ENCODE measurements at places on chromosomes 2 and 18.

GRCh38 chr2:28970464-28971160 is 10.5 kb upstream of the TOGARAM2 start:
- H3K36me3 ChIP-seq, result no peaks in the 10 kb centered on the region
- no peak overlapping the region for H3K4me3 ChIP-seq
- DNase-seq, result no peak
- no peak overlapping the region for H3K27ac ChIP-seq
- H3K4me1 ChIP-seq, result no peaks in the 10 kb centered on the region

DNA sequence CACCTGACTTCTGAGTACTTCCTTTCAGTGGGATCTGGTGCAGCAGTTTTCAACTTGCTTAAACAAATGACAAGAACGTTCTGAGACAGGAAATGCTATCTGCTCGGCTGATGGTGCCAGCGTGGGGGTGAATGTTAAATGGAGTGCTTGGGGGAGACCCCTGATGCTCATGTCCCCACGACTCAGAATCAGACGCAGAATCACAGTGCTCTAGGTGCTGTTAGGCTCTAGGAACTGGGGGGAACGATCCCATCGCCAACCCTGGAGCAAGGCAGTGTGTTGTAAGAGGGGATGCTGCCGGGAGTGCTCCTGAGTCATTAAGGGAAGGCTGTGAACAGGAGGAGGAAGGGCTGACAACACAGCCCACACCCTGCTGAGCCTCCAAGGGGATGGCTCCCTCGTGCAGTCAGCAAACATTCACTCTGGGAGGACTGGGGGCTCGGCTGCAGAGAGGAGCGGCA is 34.1 kb upstream of the KCNF1 start:
- DNase-seq, result no peak
- no peak overlapping the region for H3K27ac ChIP-seq
- no peaks in the 10 kb centered on the region for H3K4me1 ChIP-seq
- no peak overlapping the region for H3K4me3 ChIP-seq
- H3K36me3 ChIP-seq, result no peaks in the 10 kb centered on the region

DNA sequence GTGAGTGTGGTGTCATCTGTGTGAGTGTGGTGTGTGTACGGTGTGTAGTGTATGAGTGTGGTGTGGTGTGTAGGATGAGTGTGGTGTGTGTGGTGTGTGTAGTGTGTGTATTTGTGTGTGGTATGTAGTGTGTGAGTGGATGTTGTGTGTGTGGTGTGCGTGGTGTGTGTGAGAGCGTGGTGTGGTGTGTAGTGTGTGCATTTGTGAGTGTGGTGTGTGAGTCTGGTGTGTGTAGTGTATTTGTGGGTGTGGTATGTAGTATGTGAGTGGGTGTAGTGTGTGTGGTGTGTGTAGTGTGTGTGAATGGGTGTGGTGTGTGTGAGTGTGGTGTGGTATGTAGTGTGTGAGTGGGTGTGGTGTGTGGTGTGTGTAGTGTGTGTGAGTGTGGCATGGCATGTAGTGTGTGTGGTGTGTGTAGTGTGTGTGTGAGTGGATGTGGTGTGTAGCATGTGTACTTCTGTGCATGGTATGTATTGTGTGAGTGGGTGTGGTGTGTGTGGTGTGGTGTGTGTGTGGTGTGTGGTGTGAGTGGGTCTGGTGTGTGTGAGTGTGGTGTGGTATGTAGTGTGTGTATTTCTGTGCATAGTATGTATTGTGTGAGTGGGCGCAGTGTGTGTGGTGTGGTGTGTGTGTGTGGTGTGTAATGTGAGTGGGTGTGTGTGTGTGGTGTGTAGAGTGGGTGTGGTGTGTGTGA is 227.8 kb downstream of the BCL2 start:
- DNase-seq, result no peak
- H3K4me1 ChIP-seq, result no peaks in the 10 kb centered on the region
- H3K27me3 ChIP-seq, result no peaks in the 10 kb centered on the region
- H3K4me3 ChIP-seq, result no peak overlapping the region
- no peak overlapping the region for H3K27ac ChIP-seq

GRCh38 chr2:108460345-108461037 is 11.5 kb downstream of the GCC2 start:
- H3K36me3 ChIP-seq, result peaks cover 8% of the 10 kb centered on the region
- DNase-seq, result no peak
- no peaks in the 10 kb centered on the region for H3K27me3 ChIP-seq
- no peak overlapping the region for H3K27ac ChIP-seq
- no peak overlapping the region for H3K4me3 ChIP-seq
- no peaks in the 10 kb centered on the region for H3K4me1 ChIP-seq

- no peak overlapping the region for H3K4me3 ChIP-seq
- DNase-seq, result no peak
- no peaks in the 10 kb centered on the region for H3K27me3 ChIP-seq
- no peak overlapping the region for H3K27ac ChIP-seq
- H3K4me1 ChIP-seq, result peaks cover 38% of the 10 kb centered on the region
Measured at GRCh38 chr18:58541789-58542425, 87.0 kb downstream of the ALPK2 start.

- H3K4me3 ChIP-seq, result no peak overlapping the region
- H3K36me3 ChIP-seq, result no peaks in the 10 kb centered on the region
- H3K27ac ChIP-seq, result no peak overlapping the region
- no peak for DNase-seq
Measured at GRCh38 chr18:55439056-55439455, 148.9 kb downstream of the TCF4 start.

- no peaks in the 10 kb centered on the region for H3K36me3 ChIP-seq
- DNase-seq, result no peak
- no peak overlapping the region for H3K27ac ChIP-seq
- no peaks in the 10 kb centered on the region for H3K27me3 ChIP-seq
- H3K4me3 ChIP-seq, result no peak overlapping the region
- H3K4me1 ChIP-seq, result no peaks in the 10 kb centered on the region
Measured at GRCh38 chr18:73880387-73880786, 267.2 kb downstream of the FBXO15 start.

- peaks cover 10% of the 10 kb centered on the region for H3K4me1 ChIP-seq
- peak overlapping the region; percentile 75 for H3K4me3 ChIP-seq
- no peaks in the 10 kb centered on the region for H3K27me3 ChIP-seq
- H3K27ac ChIP-seq, result peak overlapping the region; percentile 92
Measured at GRCh38 chr18:79068341-79068936, 755 bp upstream of the ATP9B start.

DNA sequence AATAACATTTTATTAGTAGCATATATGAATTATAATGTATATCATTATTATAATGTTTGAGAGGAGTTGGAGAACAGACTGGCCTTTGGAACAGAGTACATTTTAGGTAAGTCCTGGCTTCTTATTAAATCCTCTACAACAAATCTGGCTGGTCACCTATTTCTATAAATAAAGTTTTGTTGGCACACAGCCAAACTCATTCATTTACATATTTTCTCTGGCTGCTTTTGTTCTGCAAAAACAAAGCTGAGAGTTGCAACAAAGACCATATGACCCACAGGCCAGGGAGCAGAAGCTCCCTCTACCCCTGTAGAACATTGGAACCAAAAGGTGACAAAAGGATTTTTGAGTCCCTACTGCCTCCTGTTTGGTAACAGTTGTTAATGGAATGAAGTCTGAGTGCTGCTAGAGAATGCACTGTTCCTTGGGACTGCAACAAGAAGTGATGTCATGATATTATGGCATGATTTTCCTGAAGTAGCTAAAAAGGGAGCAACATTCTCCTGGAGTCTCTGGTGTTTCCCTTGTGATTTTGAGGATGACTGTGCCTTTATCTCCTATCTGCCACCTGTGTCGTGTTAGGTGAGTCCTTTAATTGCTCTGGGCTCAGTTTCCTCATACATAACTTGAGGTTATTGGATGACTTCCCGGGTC is 22.0 kb upstream of the SP9 start:
- no peaks in the 10 kb centered on the region for H3K36me3 ChIP-seq
- DNase-seq, result no peak
- no peak overlapping the region for H3K27ac ChIP-seq
- no peaks in the 10 kb centered on the region for H3K4me1 ChIP-seq
- no peak overlapping the region for H3K4me3 ChIP-seq

DNA sequence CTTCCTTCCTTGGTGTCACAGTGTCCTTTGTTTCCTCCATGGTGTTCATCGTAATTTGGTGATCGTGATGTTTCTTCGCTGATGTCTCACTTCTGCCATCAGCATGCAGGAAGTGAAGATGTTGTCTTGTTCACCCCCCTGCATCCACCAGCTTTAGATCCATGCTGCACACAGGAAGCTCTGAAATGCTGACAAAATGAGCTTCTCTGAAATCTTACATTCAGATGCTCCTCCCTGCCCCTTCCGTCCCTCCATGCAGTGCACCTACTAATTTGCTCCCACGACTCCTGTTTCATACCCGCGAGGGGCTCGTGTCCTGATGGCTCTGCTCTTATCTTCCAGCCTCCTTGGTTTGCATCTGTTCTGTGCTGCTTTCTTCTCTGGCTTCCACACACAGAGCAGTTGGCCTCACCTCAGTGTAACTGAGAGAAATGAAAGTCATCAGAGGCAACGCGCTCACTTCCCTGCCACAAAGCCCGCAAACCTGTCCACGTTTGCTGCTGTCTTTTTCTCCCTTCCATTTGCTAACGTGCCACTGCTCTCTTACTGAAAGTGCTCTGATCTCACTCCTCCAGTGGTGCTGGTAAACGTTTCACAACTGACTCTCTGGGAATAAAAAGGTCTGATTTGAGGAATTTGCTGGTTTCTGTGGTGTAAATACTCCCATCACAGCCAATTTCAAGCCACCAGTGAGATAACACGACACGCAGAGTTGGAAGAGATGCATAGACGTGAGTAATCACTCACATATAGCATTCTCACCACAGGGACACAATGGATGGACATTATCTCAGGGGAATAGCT is 41.0 kb upstream of the MGAT4A start:
- no peaks in the 10 kb centered on the region for H3K4me1 ChIP-seq
- H3K36me3 ChIP-seq, result no peaks in the 10 kb centered on the region
- no peak for DNase-seq

- no peaks in the 10 kb centered on the region for H3K36me3 ChIP-seq
- no peaks in the 10 kb centered on the region for H3K27me3 ChIP-seq
- H3K4me1 ChIP-seq, result no peaks in the 10 kb centered on the region
Measured at GRCh38 chr2:201930831-201931230, 102.8 kb upstream of the FZD7 start.

GRCh38 chr2:234536178-234536965 is 39.5 kb upstream of the ARL4C start:
- H3K4me3 ChIP-seq, result no peak overlapping the region
- H3K27me3 ChIP-seq, result no peaks in the 10 kb centered on the region
- DNase-seq, result no peak
- H3K4me1 ChIP-seq, result no peaks in the 10 kb centered on the region

DNA sequence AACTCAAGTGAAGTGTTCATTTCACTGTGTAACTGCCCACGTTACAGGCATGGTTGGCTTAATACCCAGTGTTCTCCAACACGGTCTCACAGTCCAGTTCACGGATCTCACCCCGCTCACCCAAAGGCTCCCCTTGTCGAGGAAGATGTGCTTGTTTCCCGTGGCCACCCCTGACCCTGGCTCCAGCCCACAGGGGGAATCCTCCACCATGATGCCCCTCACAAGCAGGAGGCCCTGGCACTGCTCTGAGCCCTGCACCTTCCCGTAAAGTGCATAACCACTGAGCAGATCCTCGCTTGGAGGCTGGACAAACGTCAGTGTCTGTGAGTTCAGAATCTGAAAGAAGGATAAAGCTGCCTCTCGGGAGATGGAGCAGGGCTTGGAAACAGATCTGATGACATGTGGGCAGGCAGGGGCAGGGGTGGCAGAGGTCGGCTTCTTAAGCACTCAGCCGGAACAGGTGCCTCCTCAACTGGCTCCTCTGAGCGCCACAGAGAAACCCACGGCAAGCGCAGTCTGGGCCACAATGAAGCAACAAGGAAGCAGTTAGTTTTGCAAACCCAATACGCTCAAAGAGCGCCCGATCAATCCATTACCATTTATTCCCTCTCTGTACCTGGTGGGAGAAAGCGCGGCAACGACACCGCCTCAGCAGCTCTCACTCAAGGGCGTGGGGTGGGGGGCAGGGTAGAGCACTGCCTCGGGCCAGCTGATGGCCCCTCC is 17.6 kb downstream of the HDAC4 start:
- H3K36me3 ChIP-seq, result no peaks in the 10 kb centered on the region

- H3K4me1 ChIP-seq, result no peaks in the 10 kb centered on the region
- no peaks in the 10 kb centered on the region for H3K36me3 ChIP-seq
- no peak overlapping the region for H3K4me3 ChIP-seq
- H3K27me3 ChIP-seq, result no peaks in the 10 kb centered on the region
- no peak for DNase-seq
Measured at GRCh38 chr18:27848336-27848735, 328.6 kb downstream of the CDH2 start.

DNA sequence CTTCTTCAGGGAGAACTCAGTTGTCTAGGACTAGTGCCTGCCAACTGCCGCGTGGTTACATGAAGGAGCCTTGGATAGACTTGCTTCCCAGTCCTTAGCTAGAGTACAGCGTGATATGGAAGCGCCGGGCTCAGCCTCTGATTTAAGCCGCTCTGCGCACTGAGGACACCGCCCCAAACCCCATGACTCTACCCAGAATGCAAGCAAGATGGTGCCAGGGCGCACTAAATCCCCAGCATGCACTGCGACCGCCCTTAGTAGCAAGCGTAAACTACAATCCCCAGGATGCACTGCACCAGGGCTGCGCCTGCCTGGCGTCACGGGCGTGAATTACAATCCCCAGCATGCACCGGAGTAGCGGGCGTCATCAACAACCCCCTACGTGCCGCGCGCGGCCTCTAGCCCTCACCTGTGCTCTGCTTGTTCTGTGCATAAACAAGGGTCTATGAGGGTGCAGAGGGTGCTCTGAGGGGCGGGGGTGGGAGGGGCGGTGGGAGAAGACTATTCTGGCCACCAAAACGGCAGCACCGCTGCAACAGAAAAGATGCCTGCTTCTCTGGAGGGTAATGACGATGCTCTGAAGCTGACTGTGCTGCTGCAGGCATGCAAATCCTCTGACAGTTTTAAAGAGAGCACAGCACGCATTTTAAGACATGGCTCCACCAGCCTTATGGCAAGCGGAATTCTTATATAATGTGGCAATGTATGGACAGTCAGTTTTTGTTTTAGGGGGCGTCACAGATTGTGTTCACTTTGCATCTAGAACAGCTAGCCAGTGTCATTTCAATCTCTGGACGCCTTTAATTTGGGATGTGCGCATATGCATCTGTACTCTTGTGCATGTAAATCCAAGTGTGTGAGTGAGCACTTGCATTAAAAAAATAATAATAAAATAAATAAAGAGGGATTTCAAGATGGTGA is 282.5 kb upstream of the MYT1L start:
- H3K27ac ChIP-seq, result no peak overlapping the region
- H3K4me3 ChIP-seq, result peak overlapping the region; percentile 60
- no peaks in the 10 kb centered on the region for H3K36me3 ChIP-seq
- DNase-seq, result peak; percentile 79
- no peaks in the 10 kb centered on the region for H3K27me3 ChIP-seq

GRCh38 chr2:16390561-16390960 is 275.1 kb downstream of the CYRIA start:
- H3K4me3 ChIP-seq, result no peak overlapping the region
- H3K27me3 ChIP-seq, result no peaks in the 10 kb centered on the region
- no peaks in the 10 kb centered on the region for H3K4me1 ChIP-seq
- DNase-seq, result no peak
- H3K36me3 ChIP-seq, result no peaks in the 10 kb centered on the region

- no peaks in the 10 kb centered on the region for H3K4me1 ChIP-seq
- no peak overlapping the region for H3K4me3 ChIP-seq
- no peaks in the 10 kb centered on the region for H3K36me3 ChIP-seq
- H3K27ac ChIP-seq, result no peak overlapping the region
Measured at GRCh38 chr2:38267270-38267925, 109.7 kb downstream of the ATL2 start.
